ENCODE measurements at places on chromosomes 6 and 20.

GRCh38 chr6:39005774-39006173 lies 42.8 kb upstream of the GLP1R start:
- DNase-seq = no peak

- no peak for DNase-seq
These were observed 243.1 kb upstream of the ECI2 start for GRCh38 chr6:4378319-4378996.

- no peak for DNase-seq
These were observed 97.3 kb upstream of the UST start for GRCh38 chr6:148649454-148649963.

DNA sequence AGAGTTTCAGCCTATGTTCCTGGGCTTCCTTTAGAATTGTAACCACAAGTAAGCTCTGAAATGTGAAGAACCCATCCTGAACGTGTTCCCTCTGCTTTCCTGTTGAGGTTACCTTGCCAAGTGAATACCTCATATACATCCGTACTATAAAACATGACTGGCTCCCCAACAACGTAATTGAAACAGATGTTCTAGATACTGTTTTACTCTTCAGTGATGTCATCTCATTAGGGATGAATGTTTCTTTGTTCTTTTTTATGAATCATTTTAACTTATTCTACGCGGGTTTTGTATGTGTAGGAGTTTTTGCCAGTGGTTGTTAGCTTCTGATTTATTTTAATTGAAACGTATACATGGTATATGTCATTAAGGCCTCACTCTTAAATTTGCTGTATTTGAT lies 166.8 kb downstream of the SAMD5 start:
- DNase-seq = no peak

GRCh38 chr20:34977365-34978091 lies 21.9 kb downstream of the MYH7B start:
- DNase-seq = no peak

DNA sequence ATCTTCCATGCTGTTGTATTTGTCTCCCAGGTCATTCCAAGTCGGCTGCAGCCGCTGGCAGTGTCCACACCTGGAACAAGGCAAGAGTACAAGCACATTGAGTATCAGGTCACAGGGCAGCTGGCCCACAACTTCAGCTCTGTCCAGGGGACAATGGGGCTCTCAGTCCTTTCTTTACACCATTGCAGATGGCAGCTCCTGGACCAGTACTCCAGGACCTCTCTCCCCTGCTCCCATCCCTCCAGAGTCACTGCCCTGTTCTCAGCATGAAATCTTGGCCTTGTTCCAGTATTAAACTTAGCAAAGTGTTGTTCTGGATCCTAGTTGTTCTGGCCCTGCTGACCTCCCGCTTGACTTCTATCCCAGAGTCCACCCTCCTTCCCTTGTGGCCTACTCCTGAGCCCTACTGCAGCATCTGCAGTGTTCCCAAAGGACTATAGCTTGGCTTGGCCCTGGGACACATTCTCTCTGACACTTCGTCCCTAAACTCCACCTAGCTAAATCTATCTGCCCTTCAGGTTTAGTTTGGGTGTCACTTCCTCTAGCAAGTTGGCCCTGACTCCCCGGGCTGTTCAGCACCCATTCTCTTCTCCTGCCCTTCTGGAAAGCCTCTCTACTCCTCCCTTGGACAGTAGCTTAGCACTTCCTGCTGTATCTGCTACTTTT lies 5.8 kb downstream of the TXNDC5 start:
- DNase-seq = no peak

- no peak for DNase-seq
These were observed 34.0 kb upstream of the BMP6 start for GRCh38 chr6:7691675-7692452.

GRCh38 chr6:13486679-13487121 lies 700 bp downstream of the GFOD1 start:
- no peak for DNase-seq
